ENCODE measurements at places on chromosomes 4 and X.

- DNase-seq = no peak
These were observed 12.3 kb downstream of the MID1 start for GRCh38 chrX:10608099-10608498.

- no peak for DNase-seq
These were observed 15.1 kb downstream of the PRIMPOL start for GRCh38 chr4:184664445-184665210.

DNA sequence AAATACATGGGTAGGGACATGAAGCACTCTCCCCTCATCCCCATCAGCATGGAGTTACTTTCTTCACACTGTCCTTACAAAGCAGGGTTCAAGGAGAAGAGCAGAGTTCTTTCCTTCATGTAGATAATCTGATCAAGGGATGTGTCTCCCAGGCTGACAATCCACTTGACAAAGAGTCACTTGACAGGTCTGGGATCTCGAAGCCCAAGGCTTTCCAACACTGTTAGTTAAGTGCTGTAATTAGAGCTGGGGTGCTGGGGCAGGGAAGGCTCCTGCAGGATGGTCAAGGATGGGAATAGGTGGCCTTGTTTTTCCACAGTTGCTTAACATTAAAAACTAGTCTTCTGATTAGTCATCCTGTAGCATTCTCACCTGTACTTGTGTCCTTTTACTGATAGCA is 38.0 kb downstream of the CCNG2 start:
- no peak for DNase-seq

GRCh38 chr4:127214016-127214415 is 418.7 kb upstream of the INTU start:
- DNase-seq = no peak

GRCh38 chr4:149719806-149720205 is 95.8 kb downstream of the IQCM start:
- no peak for DNase-seq

DNA sequence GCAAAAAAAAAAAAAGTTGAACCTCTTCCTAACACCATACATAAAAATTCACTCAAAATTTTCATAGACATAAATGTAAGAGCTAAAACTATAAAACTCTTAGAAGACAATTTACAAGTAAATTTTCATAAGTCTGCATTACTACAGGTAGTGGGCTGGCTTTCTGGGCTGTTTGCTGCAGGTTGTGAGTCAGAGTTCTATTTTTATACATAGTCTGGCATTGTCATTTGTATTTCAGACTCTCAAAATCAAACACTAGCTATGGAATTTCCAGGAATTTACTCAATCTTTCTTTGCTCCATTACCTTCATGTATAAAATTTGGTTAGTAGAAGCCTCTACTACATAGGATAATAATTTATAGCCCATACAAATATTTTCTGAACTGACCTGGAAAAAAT is 227.2 kb downstream of the COX18 start:
- no peak for DNase-seq

DNA sequence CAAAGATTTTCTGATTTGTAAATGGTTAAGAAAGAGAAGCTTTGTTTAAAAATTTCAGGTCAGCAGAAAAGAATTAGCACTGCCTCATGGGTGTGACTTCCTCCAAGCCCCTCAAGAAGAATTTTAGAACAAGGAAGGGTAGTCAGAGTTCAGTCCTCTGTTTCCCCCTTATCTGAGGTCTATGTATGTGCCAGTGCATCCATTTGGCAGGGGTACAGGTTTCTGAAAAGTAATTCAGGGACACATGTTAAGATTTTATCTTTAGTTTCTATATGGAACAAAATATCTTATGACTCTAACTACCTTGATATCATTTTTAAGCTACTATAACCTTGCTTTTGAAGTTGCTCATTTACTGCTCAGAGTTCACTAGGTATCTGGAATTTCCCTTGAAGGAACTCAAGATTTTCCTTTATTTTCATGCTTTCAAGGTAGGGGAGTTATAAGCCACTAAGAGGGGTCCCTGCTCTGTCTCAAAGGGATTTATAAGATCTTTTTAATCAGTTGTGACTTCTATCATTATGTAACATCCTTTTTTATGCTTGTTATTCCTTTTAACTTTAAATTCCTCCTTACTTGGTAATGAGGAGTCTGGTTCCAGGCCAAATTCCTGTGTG is 24.4 kb upstream of the PLK4 start:
- no peak for DNase-seq

- no peak for DNase-seq
These were observed 254.2 kb downstream of the NAF1 start for GRCh38 chr4:162912482-162912881.

GRCh38 chrX:40165861-40166260 is 68.1 kb upstream of the BCOR start:
- DNase-seq = no peak

DNA sequence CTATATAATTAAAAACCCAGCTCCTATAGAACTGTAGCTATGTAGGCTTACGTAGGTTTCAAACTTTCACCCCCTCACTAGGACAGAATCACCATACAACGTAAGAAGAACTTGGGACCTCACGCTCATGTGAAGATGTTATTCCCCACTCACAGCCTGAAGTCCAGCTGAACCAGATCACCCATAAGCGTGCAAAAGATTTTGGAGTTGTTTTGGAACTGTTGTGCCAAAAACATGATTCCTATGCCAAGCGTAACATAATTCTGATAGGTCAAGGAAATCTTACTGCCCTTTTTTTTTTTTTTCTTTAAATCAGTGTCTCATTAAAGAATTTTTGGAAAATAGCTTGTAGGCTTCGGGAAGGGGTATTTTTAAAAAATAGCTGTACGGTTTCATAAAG is 57.0 kb downstream of the LCORL start:
- no peak for DNase-seq

DNA sequence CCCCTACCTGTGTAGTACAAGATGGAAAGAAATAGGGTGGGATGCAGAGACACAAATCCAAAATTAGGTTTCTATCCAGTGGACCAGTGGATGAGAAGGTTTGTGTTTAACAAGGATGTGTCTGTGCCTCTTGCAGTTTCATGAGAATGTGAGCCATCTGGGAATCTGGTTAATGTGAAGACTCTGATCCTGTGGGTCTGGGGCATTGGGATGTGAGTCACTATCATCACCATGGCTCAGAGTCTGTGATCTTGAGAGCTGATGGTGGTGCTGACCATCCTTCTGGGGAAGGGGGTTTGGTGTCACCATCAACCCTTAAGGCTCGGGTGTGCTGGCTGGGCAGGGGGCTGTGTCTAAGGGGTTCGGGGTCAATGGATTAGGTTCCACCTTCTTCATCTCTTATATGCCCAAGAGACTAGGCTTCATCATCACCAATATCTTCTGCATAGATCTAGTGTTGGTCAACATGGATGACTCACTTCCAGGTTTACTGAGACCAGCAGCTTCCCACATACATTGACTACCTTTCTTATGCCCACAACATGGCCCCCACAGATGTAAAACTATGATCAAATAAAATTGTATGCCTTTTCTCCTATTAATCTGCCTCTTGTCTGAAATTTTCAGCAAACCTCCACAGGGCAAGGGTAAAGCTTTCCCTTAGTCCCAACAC is 65.7 kb upstream of the MID1 start:
- DNase-seq = no peak

DNA sequence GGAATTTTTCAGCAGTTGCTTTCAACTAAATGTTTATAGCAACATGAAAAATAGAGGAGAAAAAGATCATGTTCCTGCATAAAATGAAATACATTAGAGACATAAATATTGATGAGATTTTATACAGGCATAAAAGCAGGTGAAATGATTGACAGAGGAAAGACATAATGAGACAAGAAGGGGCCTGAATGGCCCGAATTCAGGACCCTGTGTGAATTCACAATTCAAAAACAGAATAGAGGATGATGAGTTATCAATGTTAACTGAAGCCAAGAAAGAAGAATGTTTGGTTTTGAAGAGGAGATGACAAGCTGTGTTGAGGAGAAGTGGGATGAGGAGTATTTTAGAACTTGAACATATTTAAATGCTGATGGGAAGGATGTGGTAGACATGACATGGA is 371.1 kb downstream of the FBXO8 start:
- no peak for DNase-seq

GRCh38 chr4:127759228-127759820 is 22.8 kb upstream of the HSPA4L start:
- no peak for DNase-seq

GRCh38 chr4:89509708-89510281 is 202.2 kb upstream of the GPRIN3 start:
- DNase-seq = no peak

- no peak for DNase-seq
These were observed 64.3 kb upstream of the HELT start for GRCh38 chr4:184953971-184954370.

- no peak for DNase-seq
These were observed 56.6 kb downstream of the SPRY1 start for GRCh38 chr4:123453061-123453680.

DNA sequence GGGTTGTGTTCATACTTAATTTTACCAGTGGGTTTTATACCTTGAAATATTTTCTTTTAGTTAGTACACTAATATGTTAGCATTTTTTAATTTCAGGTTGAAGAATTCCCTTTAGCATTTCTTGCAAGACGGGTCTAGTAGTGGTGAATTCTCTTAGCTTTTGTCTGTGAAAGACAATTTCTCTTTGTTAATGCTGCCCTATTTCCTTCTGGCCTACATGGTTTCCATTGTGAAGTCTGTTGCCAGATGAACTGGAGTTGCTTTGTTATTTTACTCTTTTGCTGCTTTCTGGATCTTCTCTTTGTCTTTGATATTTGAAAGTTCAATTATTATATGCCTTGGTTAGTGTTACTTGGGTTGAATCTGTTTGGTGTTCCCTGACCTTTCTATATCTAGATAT is 25.0 kb upstream of the MTHFD2L start:
- DNase-seq = no peak

DNA sequence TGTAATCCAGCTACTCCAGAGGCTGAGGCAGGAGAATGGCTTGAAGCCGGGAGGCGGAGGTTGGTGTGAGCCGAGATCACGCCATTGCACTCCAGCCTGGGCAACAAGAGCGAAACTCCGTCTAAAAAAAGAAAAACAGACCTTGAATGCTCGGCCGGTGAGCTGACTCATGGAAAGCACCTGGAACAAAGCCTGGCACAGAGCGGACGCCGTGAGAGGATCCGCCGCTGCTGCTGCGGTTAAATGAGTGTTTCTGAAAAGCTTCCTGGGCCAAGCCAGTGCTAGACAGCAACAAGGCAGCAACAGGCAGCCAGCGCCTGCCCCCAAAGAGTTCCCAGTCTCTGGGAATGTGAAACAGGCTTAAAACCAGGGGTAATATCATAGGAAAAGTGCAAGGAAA is 186.4 kb downstream of the AFAP1 start:
- DNase-seq = no peak

GRCh38 chr4:133136833-133137232 is 12.3 kb upstream of the PCDH10 start:
- DNase-seq = no peak

- DNase-seq = no peak
These were observed 621.8 kb downstream of the TMA16 start for GRCh38 chr4:164116286-164116685.

DNA sequence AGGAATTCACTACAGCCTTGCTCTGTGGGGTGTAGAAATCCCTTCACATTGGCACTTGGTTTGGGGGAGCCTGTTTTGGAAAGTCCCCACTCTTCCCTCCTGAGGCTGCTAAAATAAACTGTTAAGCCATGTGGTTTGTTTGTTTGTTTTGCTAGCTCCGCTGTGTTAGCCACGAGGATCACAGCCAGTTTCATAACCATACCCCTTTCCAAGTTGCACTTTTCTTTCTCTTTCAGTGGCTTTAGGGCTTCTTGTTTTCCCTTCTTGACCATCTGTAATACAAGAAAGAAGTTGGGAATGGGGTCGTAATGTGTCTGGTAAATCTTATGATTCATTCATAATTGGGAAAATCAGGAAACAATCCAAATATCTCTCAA is 24.8 kb upstream of the UXT start:
- no peak for DNase-seq

GRCh38 chr4:110953191-110953590 is 330.3 kb upstream of the PITX2 start:
- DNase-seq = no peak

- DNase-seq = no peak
These were observed 66.8 kb upstream of the UCP1 start for GRCh38 chr4:140635606-140636005.

DNA sequence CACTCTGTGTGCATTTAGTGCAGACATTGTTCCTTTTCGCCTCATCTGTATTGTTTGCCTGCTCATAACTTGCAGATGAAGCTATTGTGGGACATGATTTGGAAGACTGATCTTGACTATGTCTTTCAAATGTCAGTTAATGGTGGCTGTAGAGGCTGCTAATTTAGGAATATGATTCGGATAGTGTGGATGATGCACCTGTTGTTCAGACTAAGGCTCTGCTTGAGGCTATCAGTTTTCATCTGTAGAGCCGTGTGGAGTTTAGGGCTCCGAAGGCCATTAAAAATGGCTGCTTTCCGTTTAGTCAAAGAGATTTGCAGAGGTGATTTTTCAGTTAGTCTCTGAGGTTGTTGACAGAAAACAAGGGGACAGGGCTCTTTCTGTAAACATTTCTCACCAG is 102.0 kb downstream of the GBA3 start:
- no peak for DNase-seq

- DNase-seq = no peak
These were observed 11.2 kb upstream of the ADD1 start for GRCh38 chr4:2832309-2832980.

- DNase-seq = no peak
These were observed 441.6 kb downstream of the GBA3 start for GRCh38 chr4:23134331-23134730.
